ENCODE measurements at places on chromosomes 2 and 18.

DNA sequence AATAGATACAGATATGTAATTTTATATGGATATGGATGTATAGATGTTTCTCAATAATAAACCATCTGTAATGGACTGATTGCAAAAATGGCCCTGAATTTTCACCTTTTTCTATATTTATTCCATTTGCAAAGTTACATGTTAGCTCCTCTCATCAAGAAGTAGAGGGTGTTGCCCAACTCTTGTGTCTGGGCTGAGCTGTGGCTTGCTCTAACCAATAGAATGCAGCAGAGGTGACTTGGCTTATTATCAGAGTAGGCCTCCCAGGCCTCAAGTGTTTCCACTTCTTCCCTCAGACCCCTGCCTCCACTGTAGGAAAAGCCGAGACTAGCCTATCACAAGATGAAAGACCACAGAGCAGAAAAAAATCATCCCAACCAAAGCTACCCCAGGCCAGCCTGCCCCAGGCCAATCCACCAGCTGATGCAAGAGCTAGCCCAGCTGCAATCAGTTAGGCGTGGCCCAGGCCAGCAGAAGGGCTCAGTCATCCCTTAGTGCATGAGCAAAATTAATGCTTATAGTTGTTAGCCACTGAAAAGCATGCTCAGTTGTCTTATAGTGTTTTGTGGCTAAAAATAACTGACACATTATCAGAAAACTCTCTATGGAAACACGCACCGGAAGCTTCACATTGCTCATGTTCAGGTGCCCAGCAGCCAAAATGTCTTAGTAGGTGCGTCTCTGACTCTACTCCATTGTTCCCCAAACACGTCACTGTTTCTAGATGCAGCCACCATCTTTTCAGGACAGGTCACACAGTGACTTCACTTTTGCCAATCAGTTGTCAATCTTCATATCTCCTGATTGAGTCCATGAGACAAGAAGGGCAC is 464.0 kb downstream of the FBXO15 start:
- no peak for DNase-seq

GRCh38 chr2:100518801-100519200 is 44.0 kb upstream of the PDCL3 start:
- no peak for DNase-seq

- no peak for DNase-seq
These were observed 648.2 kb downstream of the STK39 start for GRCh38 chr2:167599219-167599618.

DNA sequence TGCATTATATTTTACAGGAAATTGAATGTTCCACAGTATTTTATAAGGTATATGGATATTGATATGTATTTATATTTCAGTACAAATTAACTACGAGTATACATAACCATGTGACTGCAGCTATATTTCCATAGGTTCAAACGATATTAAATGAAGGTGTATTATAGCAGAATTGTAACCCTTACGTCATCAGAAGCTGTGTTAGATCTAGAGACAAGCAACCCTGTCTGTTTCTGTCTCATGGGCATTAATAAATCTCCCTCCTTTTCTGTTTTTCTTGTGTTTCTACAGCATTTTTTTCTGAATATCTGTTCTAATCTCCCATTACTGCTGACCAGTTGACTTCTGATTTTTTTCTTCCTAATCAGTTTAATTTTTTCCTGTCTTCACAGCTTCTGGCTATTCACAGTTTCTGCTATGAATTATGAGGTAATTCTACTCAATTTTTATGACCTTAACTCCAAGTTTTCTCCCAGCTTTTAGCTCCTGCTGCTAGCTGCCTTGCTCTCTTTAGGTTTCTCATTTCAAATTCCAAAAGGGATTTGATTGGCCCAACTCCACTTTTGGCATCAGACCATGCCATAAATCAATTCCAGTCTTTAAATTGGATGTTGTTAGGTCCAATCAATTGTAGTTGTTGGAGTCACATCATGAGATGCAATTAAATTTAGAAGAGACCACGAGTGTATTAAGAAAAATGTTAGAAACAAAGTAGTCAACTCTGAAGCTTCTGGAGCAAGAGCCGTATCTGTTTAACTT is 277.5 kb upstream of the ZSWIM2 start:
- DNase-seq = no peak

DNA sequence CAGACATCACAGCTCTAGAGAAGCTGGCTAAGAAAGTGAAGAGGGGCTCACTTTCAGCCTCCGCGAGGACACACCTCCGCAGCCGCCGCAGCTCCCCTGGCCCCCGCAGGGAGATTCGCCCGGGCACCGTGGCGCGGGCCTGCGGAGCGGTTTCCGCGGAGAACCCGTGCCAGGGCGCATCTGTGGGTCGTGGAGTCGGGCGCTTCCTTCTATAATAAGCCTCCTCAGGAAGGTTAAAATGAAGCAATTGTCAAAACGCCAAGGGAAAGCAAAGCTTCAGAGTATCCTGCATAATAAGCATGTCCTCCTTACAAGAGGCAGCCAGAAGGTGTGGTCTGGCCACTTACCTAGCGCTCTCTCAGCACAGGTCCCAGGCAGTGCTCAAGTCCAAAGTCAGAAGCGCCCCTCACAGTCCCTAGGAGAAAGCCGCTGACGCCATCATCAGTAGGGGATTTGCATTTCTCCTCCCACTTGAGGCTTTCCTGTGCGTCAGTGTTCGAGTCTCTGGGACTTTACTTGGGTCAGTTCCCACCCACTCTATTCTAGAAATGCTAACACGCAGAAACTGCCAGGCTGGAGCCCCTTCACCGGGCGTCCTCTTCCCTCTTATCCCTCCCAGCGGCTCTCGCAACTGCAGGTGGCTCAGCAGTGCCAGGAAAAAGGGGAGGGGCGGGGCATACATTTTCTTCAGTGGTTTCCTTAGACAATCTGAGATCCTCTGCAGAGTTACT is at the start of gene STAT4:
STAT4 (minus strand) TSS at position 395 of the 731 bp plus-strand sequence. CDS start 2,791 bp downstream, outside the sequence.
- DNase-seq = peak; percentile 76

Data from activated CD4-positive, alpha-beta T cell treated with anti-CD3 and anti-CD28 coated beads, Interleukin-2, amount 50 U/mL, for 4 hours (primary cell).